Activated CD8-positive, alpha-beta memory T cell treated with anti-CD3 and anti-CD28 coated beads, Interleukin-2, amount 10 ng/mL, durations not matched to agents 7 days and 5 days (primary cell): ENCODE measurements at places on chromosomes 11 and 22. TPM values are rescaled to one million over a fixed set of nuclear protein-coding genes. Genes with fewer than 3 reads are reported as not detected.

The FOLR1 gene
- not detected for total RNA-seq

The SLC5A12 gene
- total RNA-seq, result not detected

The PRAME gene
- not detected for total RNA-seq

The MPZL3 gene
- total RNA-seq, result 20.4 TPM

The IGLL1 gene
- total RNA-seq, result 2.0 TPM

The RIMBP3B gene
- total RNA-seq, result 0.05 TPM

The PGAP2 gene
- 23.5 TPM for total RNA-seq

The CNGA4 gene
- not detected for total RNA-seq

The OR2AG2 gene
- total RNA-seq, result not detected

The APOL4 gene
- total RNA-seq, result 17.0 TPM

The C11orf65 gene
- total RNA-seq, result 0.61 TPM

The NF2 gene
- total RNA-seq, result 61.2 TPM

The GGT1 gene
- 66.0 TPM for total RNA-seq

The NXPE1 gene
- not detected for total RNA-seq

The SHANK3 gene
- 0.05 TPM for total RNA-seq

The PIH1D2 gene
- total RNA-seq, result 0.49 TPM

The ACTN3 gene
- 0.40 TPM for total RNA-seq

The RAB38 gene
- total RNA-seq, result 2.2 TPM

The GTPBP1 gene
- total RNA-seq, result 116 TPM

The TMEM121B gene
- not detected for total RNA-seq

The LMNTD2 gene
- 1.3 TPM for total RNA-seq

The OR56A1 gene
- total RNA-seq, result not detected

The BTBD18 gene
- not detected for total RNA-seq

The TAGLN gene
- 2.3 TPM for total RNA-seq

The TESMIN gene
- total RNA-seq, result 11.8 TPM

The DEFB131B gene
- not detected for total RNA-seq

The C1QTNF4 gene
- total RNA-seq, result 0.23 TPM

The LRRC56 gene
- total RNA-seq, result 1.7 TPM
